Endodermal cell (in vitro differentiated cells): ENCODE measurements at places on chromosomes 7 and 10.
A peak's percentile ranks its signal among the peaks of the same experiment; 100 is the strongest.

DNA sequence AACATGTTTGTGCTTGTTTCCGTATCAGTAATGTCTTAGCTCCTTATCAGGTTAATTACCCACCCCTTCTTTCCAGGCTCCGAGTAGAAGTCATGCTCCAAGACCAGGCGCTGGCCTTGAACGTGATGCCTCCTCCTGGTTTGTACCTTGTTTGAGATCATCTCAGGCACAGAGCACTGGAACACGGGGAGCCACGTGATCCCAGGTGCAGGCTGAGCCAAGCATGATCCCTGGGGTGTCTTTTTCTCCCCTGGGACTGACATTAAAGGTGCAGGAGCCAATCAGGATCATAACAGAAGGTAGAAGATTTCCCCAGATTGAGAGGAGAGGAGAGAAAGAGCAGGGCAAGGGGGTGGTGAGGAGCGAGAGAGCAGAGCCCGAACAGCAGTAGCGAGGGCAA lies 626.1 kb upstream of the GALNT17 start:
- DNase-seq, result no peak

- DNase-seq, result no peak
Measured at GRCh38 chr10:62981096-62981495, 152.0 kb upstream of the NRBF2 start.

DNA sequence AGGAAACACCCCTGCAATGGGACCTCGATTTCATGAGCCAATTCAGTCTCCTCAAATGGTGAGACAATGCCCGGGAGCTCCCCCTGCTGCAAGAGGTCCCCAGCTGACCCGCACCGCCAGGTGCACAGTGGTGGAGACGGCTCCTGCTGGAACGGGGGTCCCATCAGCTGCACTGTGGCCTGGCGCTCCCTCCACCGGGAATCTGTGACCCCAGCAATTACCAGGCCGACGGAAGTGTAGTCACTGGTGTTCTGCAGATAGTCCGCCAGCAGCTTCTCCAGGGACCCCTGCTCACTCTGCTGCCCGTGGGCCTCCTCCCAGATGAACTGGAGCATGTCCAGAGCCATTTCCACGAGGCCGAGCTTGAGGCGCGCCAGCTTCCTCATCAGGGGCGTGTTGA lies 64.9 kb upstream of the NKX6-2 start:
- DNase-seq, result peak; percentile 54

- no peak for DNase-seq
Measured at GRCh38 chr7:35280902-35281301, 27.0 kb upstream of the TBX20 start.

- peak; percentile 48 for DNase-seq
Measured at GRCh38 chr10:50550291-50550839, 73.4 kb downstream of the SGMS1 start.

DNA sequence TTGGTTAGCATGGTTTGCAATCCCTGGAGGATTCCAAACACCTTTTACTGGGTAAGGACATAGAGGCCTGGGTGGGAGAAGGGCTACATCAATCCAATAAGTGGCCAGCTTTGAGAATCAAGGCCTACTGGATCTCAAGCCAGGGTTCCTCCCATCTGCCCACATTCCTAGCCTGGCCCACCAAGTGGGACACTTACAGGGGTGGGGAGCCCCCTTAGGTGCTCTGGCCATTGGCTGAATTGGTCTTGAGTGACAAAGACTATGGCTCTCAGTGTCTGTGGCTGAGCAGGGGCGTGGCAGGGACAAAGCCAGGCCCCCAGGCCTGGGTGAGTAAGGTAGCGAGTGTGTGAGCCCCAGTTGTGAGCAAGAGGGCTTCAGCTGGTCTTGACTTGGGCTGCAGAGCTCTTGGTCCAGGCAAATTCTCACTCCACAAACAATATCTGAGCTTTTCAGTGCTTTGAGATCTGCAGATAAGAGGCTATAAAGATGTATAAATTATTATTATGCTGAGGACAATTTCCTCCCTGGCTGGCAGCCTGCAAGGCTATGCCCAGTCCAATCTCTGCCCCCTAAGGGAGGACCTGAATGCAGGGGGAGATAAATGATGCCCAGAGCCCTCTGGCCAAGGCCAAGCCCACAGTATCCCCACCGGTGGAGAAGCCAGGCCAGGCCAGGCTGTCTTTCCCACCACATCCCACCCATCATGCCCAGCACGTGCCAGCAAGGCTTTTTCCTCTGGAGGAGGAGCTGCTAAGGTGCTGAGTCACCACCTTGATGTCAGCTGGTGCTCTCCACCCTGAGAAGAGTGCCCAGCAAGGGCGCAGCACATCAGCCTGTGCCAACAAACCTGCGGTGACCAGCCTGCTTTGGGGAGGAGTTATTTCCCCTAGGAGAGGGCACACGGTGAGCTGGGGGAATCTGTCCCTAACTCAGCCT lies 80.7 kb upstream of the DUSP5 start:
- no peak for DNase-seq
